Erythroblast (primary cell): ENCODE measurements at places on chromosomes 4 and X.

DNA sequence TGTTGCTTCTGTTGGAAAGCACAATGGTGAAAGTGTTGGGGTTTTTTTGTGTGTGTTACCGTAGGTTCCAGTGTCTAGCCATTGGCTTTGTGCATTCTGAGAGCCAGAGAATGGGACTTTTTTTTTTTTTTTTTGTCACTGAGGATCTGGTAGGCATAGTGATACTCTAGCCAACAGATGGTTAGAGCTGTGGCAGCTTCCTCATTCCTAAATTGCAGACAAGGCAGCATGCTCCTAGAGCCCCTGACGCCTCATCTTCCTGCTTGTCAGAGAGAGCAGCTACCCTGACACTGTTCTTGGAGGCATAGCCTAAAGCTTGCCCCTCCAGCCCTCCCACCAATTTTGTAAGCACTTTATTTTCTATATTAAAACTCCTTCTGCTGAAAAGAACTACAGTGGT is 27.0 kb downstream of the ARHGEF9 start:
- DNase-seq: no peak

- DNase-seq: no peak
Measured at GRCh38 chr4:168409089-168409801, 71.0 kb downstream of the DDX60L start.

- no peak for DNase-seq
Measured at GRCh38 chr4:78675325-78675724, 100.8 kb upstream of the BMP2K start.

- DNase-seq: no peak
Measured at GRCh38 chr4:165192500-165192898, 14.9 kb upstream of the KLHL2 start.

DNA sequence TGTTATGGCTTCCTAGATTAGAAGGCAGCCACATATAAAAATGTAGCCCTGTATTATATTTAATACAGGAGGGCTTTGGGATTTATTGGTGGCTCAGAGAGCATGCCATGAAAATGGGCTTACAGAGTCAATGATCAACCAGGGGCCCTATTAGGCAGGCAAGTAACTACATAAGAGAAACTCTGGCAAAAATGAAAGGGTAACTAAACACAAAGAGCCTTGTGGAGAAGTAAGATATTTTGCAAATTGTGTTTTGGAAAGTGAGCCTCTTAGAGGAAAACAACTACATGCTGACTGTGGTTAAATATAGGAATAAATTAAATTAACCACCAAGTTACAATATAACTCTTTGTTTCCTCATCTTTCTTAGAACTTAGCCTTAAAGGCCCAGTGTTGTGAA is 5.5 kb downstream of the SAT1 start:
- no peak for DNase-seq
